ENCODE measurements at places on chromosomes 2 and 18.

DNA sequence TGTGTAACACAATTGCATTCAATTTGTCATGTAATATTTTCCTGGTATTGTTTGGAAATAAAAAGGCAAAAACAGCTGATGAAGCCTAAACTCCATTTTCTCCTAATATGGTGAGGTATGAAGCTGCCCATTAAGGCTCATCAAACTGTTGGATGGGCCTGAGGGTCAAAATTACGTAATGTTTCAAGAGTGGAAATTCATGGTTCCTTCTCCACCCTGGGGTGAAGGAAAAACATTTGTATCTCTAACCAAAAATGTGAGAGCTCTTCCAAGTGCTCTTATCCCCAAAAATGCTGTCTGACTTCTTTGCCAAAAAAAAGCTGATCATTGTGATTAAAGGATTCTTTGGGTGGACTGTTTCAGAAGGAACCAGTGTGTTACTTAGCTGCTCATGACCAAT lies 91.8 kb downstream of the ARHGAP28 start:
- no peak for DNase-seq

- no peak for DNase-seq
Measured at GRCh38 chr2:224850081-224850480, 133.9 kb upstream of the CCDC195 start.

DNA sequence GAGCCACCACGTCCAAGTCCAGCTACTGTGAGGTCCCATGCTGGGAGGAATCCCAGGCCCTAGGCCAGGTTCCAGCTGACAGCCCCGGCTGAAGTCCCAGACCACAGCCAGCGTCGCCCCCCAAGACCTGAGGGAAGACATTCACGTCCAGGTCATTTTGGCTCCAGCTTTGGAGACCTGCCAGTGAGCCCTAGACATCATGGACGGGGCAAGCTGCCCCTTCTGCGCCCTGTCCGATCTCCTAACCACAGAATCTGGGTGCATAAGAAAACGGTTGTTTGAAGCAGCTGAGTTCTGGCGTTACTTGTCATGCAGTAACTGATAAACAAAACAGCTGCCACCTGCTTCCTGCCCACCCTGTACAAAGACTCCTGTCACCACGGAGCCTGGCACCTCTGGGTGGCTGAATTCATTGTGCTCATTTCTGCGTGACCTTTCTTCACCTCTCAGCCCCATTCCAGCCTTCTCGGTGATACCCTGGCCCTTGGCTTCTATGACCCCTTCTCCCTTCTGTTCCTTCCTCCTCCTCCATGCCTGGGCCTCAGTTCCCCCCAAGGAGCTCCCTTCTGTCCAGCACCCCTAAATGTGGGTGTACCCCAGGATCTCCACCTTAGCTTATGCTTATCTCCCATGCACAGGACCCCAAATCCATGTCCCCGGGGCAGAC lies 72.6 kb upstream of the SMAD7 start:
- no peak for DNase-seq

DNA sequence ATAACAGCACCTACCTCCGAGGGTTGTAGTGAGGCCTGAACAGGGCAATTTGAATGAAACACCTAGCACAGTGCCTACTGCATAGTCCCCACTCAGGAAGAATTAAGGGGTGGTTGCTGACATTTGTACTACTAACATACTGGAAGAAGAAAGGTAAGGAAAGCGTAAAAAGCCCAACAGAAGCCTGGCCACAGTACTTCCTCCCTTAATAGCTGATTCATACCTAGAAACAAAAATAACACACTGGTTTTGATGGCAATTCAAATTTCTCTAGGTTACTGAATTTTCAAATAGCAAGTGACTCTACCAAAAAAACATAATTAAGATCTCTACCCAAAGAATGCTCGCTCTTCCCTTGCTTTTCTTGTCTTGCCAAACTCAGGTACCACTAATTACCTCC lies 16.2 kb downstream of the SUCLG1 start:
- no peak for DNase-seq

DNA sequence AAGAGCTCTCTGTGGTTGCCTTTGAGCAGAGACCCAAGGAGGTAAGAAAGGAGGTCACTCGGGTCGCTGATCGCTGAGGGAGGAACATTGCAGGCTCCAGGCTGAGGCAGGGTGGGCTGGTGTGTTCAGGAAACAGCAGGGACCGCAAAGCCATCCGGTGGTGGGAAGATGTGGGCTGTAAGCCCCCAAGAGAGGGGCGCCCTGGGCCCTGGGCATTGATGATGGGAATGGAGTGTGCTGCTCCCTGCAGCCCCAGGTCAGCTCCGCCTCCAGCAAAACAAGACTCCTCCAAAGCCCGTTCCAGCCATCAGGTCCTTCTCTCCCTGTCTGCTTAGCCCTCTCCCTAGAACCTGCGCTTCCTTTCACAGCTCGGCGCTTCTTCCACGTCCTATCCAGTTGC lies 229.7 kb downstream of the KLHL29 start:
- no peak for DNase-seq

- no peak for DNase-seq
Measured at GRCh38 chr2:233288663-233289062, 19.0 kb upstream of the SAG start.

DNA sequence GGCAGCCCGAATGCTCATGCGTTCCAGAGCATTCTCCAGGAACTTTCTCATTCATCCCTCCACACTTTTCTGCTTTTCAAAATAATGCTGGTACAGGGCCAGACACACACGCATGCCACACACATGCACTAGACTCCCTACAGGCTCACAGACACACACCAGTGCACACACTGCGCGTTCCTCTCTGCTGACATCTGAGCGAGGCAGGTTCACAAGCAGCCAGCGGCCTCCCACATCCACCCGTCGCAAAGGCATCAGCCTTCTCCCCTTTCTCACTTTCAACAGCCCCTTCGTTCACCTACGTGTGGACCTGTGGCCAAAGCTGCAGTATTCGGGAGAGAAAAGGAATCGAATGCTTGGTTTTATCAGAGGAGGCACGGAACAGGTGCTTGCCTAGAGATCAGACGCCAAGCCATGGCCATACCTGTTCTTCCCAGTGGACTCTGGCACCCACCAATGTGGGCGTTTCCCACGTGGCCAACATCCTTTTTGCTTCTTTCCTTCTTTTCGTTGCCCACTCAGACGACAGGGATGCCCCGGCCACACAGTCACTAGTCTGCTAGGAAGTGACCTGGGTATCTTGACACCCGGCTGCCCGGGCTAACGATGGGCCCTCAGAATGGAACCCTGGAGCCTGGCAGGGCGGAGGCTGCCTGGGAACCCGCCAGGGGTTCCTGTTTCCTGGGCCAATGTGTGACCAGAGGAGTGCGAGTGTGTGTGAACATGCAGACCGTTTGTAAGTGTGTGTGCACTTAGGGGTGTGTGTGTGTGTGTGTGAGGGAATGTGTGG lies 85.8 kb upstream of the ID2 start:
- DNase-seq = no peak

- DNase-seq = no peak
Measured at GRCh38 chr18:3529077-3529476, 79.1 kb downstream of the TGIF1 start.

- no peak for DNase-seq
Measured at GRCh38 chr2:3480352-3481010, 38.9 kb downstream of the ADI1 start.

DNA sequence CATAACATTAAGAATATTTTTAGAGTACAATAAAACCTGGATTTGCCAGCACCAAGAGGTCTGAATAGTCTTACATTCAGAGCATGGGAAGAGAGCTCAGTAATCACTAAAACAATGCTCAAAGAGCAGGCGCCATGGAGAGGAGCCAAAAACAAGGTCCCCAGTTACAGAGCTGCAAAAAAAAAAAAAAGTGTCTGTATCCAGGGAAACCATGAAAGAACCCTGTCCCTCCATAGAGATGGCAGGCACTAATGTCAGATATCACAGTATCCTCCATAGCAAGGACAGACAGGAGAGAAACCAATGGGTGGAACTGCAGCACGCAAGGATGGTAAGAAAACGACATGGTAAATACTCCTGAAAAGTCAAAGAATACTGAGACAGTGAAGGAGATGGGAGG lies 19.5 kb downstream of the FBXO15 start:
- DNase-seq = no peak
